ENCODE measurements at places on chromosomes 2 and 18.
A peak's percentile ranks its signal among the peaks of the same experiment; 100 is the strongest.

DNA sequence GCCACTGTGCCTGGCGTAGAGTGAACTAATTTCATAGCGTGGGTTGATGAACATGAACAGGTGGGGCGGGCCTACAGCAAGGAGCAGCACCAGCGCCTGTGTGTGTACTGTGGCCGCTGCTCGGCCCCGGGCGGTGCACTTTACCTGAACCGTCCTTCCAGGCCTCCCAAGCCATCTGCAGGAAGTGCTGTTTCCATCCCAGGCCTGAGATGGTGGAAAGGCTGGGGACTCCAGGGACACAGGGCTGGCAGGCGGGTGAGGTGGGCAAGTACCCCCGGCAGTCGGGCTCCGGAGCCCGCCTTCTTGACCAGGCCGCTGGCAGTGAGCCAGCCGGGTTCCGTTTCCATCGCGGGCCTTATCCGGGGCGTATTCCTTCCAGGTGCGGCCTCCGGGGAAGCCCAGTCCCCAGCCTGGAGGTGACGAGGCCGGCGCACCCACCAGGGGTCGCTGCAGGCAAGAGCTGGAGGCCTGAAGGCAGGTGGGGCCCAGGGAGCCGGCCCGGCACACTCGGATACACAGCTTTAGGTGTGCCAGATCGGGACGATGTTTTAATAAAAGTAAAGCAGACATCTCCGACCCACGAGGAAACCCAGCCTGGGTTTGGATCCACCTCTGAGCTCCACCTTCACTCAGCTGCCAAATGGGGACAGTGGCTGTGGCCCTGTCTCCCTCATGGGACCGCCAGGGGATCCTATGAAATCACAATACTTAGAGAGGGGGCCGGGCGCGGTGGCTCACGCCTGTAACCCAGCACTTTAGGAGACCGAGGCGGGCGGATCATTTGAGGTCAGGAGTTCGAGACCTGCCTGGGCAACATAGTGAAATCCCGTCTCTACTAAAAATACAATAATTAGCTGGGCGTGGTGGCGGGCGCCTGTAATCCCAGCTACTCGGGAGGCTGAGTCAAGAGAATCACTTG lies 22.7 kb upstream of the PDIA6 start:
- peak; percentile 39 for DNase-seq

GRCh38 chr2:214992911-214993310 lies 145.5 kb downstream of the ABCA12 start:
- DNase-seq: no peak

DNA sequence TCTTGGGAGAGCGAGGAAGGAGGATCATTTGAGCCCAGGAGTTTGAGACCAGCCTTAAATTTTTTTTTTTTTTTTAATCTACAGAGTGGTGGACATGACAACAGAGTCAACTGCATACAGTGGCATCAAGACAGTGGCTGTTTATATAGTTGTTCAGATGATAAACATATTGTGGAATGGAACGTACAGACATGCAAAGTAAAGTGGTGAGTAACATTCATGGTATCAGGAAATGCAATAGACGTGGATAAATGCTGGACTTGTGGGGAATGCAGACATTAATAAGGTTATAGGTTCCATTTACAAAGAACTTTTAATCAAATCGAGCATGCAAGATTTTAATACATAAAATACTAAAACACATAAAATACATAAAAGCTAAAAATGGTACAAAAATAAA lies 11.9 kb downstream of the WDR43 start:
- no peak for DNase-seq

GRCh38 chr18:12308386-12309100 lies 502 bp downstream of the TUBB6 start:
- no peak for DNase-seq

GRCh38 chr18:37393221-37393827 lies 172.3 kb downstream of the CELF4 start:
- no peak for DNase-seq

DNA sequence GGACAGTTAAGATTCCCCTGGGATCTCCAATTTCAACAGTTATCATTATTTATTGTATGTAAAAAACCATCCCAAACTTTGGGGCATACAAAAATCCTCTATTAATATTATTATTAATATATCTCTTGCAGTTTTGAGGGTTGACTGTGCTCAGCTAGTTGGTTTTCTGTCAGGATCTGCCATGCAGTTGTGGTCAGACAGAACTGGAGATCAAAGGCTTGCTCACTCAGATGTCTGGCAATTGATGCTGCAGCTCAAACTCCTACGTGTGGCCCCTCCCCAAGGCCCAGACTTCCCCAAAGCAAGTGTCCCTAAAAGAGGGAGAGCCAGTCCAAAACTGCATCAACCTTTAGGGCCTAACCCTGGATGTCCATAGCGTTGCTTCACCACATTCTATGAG lies 204.7 kb downstream of the TTC32 start:
- no peak for DNase-seq

Measured in activated CD8-positive, alpha-beta memory T cell treated with anti-CD3 and anti-CD28 coated beads for 4 hours (primary cell).